ENCODE measurements at places on chromosomes 7 and 10.

- DNase-seq = peak; percentile 24
Observed at GRCh38 chr10:22570733-22571430, 143.5 kb downstream of the PIP4K2A start.

DNA sequence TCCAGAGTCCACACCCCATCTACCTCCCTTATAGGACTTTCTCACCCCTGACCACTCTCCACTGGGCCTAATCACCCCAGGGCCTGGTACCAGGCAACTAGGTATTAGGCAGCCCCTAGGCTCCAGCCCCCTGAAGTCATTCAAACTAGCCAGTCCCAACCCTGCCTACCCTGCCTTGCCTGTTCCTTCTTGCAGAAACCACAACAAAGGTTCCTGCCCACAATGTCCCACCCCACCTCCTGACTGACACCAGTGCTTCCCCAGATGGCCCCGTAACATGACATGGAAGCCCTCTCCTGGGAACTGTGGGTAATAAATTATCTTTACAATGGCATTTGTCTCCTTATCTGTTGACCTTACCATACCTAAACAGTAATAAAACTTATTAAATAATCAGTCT is 100.6 kb upstream of the PDE1C start:
- no peak for DNase-seq

- DNase-seq = no peak
Observed at GRCh38 chr10:75512203-75512933, 80.9 kb downstream of the LRMDA start.

DNA sequence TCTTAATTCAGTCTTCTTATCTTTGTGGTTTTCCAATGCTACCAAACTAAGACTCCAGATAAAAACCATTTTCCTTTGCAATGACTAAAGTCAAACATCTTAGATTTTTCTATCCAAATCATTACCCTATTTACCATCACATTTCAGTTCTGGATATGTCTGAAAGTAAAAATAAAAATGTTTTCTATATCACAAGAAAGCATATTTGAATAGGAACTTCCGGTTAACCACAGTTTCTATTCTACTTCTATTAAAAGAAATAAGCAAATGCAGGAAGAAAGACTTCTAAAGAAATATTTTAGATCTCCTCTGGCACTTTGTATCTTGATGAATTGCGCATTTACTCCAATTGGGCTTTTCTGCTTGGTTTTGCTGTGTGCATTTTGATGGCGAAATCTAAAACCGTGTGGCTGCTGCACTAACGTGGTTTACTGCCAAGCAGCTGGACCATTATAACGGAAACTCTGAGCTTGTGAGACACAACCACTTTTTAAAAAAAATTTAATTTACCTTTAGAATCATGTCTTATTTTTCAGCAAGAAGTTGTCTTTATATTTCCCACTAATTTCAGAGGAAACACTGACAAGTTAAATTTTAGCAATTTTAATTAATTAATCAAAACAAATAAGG is 146.1 kb downstream of the VPS50 start:
- no peak for DNase-seq

DNA sequence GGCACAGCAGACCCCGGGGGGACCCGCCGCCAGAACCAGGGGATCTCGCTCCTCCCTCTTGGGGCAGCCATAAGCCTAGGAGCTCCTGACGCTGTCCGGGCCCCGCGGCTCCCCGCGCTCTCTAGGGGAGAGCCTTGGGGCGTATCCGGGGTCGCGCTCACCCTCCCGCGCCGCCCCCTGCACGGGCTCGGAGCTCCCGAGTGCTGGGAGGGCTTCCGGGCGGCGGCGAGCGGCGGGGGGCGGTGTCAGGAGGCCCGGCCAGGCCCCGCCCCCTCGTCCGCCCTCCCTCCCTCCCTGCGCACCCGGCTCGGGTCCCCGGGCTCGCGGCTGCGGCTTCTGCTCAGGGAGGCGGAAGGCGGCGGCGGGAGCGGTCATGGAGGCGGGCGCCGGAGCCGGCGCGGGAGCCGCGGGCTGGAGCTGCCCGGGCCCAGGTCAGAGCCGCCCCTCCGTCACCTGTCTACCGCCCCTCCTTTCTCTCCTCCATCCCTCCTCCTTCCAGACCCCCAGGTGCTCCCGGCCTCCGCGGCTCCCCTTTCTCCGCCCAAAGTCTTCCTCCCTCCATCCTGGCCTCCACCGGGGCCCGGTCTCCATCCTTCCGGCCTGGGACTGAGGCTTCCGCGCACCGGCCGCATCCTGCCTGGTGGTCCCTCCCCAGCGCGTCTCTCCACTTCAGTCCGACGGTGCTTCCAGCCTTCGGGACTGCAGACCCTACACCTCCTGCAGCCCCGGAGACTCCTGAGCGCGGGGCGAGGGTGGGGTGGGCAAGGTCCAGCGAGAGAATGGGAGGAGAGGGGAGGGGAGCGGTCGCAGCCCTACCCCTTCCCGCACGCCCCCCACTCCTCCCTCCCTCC is at the start of gene CCDC136:
TSS of gene CCDC136 (plus strand) at position 848 of the 851 bp plus-strand sequence. CDS start 444 bp downstream, outside the sequence.
- DNase-seq = peak; percentile 75

DNA sequence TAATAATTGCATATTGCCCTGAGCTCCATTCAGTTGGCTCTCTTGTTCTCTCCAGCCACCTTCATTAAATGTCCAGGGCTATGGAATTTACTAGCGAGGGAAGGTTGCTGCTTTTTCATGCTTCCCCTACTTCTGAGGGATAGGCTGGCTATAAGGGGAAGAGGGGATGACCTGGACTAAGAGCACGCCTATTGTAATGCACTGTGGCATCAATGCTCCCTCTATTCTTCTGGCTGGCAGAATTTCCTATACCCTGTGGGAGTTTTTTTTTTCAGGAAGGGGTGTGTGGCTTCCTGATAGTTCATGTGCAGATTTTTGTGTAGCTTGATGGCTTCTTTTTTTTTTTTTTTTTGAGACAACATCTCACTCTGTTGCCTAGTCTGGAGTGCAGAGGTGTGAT is 155.8 kb downstream of the SND1 start:
- no peak for DNase-seq

- DNase-seq = no peak
Observed at GRCh38 chr10:31829776-31830175, 98.9 kb downstream of the ARHGAP12 start.

GRCh38 chr10:110765513-110766319 is 106.0 kb upstream of the PDCD4 start:
- no peak for DNase-seq

DNA sequence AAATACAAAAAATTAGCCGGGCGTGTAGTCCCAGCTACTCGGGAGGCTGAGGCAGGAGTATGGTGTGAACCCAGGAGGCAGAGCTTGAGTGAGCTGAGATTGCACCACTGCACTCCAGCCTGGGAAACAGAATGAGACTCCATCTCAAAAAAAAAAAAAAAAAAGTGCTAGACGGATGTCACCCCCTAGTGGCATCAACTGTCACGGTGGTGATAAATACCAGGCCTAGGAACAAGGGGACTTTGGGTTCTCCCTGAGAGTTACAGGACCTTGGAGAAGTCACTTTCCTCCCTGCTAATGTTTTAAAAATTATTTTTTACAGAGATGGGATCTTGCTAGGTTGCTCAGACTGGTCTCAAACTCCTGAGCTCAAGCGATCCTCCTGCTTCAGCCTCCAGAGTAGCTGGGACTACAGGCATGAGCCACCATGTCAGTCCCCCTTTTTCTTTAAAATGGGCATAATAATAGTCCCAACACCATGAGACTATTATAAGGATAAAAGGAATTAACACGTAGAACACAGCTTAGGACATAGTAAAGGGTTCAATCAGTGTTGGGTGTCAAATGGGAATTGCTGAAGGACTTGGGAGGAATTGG is 2.6 kb upstream of the TMEM130 start:
- DNase-seq = peak; percentile 29

DNA sequence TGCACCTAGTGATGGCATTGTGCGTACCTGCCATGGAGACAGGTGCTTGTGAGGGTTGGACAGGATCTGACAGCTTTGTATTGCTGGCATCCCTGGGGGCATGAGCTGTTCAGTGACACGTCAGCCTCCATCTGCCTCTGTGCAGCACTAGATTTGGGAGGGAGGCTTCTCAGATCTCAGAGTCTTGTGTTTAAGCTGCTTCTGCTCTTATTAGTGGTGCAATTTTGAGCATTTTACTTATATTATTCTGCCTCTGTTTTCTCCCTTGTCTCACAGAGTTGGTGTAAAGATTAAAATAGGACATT is 5.1 kb downstream of the ARHGAP22 start:
- DNase-seq = no peak

DNA sequence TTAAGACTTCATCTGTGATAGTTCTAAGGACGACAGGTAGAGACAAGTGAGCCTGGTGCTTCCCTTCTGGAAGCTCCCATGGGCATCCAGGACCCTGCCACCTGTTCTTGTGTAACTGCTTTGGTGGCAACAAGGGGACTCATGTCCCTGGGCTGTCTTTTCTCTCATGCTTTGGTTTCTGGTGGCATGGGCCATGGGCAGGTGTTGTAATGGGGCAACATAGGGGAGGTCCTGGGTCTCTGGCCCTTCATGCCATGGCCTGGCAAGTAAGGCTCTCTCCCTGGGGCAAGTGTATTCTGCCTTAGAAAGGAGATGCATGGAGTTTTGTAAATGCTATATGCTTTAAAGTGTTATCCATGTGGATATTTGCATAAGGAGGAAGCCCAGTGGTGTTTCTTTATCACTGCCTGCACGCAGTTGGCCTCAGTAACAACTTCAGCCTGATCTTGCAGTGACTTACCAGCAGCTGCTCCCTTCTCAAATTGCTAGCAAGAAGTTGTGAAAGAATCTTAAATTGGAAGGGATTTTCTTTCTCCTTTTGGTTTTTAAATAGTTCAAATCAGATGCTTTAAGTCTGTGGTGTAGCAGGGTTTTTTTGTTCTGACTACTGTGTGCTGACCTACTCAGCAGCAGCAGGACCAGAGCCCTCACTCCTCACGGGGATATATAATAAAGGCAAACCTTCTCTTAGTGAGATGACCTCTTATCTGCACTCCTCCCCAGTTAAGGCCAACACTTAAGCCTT is 39.9 kb downstream of the OGDH start:
- no peak for DNase-seq

DNA sequence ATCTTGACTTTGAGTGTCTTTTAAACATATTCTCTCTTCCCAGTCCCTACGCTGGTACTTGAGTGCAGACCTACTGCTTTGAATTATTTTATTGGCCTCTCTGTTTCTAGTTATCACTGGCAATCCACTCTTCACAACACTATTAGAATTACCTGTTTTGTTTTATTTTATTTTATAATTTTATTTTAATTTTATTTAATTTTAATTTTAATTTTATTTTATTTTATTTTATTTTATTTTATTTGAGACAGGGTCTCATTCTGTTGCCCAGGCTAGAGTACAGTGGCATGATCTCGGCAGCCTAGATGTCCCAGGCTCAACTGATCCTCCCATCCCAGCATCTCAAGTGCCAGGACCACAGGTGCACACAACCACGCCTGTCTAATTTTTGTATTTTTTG is 6.8 kb downstream of the STK17A start:
- no peak for DNase-seq

DNA sequence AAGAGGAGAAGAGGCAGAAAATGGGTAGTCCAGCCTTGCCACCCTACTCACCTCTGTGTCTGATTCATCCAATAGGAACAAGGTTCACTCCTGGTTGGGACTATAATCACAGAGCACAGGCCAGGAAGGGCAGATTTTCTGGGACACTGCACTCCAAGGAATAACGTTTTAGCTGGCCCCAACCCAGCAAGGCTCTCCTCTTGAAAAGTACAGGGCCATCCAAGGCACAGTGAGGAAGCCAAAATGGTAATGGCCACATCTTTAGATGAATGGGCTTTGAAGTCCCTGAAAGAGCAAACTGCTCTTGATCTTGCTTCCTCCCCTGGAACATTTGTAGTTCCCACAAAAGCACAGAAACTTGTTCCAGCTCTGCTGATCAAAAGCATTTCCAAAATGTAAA is 149.4 kb downstream of the GRM3 start:
- no peak for DNase-seq

DNA sequence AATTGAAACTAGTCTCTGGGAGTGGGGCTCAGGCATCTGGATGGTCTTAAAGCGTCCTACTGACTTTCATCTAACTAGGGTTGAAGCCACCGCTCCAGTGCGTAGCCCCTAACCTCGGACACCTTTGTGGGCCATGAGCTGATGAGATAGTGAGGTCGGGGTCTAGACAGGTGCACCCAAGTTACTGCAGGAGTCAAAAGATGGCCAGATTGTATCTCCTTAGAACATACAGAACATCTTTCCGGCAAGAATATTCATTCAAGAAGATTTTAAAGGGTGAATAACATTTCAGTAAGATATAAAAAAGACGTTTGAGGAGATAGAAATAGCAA is 20.6 kb downstream of the RBM17 start:
- no peak for DNase-seq

DNA sequence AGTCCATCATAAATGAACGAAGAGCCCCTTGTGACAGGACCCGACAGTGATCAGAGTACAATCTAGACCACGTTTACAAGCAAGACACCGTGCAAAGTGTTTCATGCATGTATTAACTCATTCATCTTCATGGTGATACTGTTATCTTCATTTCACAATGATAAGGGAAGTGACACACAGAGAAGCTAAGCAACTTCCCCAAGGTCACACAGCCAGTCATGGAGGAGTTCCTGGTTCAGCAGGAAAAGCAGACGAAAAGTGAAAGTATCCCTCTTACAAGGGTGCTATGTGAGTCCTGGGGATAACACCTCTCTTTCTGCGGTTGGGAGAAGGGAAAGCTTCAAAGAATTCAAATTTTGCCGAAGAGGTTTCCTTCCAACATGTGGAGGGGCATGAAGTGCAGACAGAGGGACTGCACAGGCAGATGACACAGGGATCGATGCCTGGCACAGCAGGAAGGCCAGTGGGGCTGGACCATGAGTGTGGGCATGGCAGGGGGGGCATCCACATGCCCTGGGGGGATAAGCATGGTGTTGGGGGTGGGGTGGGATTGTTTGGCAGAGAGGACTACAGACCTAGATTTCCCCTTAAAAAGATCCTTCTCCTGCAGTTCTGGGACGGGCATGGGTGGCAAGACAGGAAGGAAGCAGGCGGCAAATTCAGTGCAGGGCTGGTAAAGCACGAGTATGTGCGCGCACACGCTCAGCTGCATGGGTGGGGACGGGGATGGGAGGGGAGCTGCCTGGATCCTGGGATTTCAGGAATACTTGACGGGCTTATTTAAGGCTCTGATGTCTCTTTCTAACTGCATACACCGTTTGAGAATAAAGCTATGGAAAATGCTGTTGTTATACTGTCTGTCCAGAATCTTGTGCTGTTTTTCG is 33.5 kb upstream of the DDC start:
- no peak for DNase-seq

DNA sequence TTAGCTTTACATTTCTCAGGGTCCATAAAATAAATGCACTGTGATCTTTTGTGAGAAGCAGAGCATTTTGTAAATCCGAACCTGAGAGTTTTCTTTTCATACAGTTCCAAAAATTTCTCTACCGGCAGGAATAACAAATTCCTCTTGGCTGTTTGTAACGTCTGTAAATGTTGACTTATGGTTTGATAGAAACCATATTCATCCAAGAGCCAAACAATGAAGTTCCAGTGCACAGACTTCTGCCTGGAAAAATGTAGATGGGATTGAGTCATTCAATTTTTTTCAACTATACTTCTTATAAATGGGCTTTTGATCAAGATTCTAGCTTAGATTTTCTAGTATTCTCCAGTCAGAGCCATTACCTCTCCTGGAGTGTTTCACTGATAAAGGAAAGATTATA is 530.6 kb downstream of the TFEC start:
- DNase-seq = no peak

- DNase-seq = no peak
Observed at GRCh38 chr7:14688208-14688607, 214.3 kb downstream of the DGKB start.

- no peak for DNase-seq
Observed at GRCh38 chr10:35133586-35133985, 6.9 kb downstream of the CREM start.
